ENCODE measurements at places on chromosomes 16 and 17. TPM values are rescaled to one million over a fixed set of nuclear protein-coding genes. Genes with fewer than 3 reads are reported as not detected.

The PIMREG gene
- total RNA-seq = 74.3 TPM

The KRTAP3-2 gene
- total RNA-seq = not detected

The CRYBA1 gene
- total RNA-seq = not detected

The SMCR8 gene
- total RNA-seq = 11.1 TPM

The SMPD3 gene
- total RNA-seq = not detected

The SLC6A2 gene
- total RNA-seq = not detected

The TSNAXIP1 gene
- total RNA-seq = 0.52 TPM

The KRT23 gene
- total RNA-seq = 17.1 TPM

The GPR179 gene
- total RNA-seq = not detected

The CA5A gene
- not detected for total RNA-seq

The PRR35 gene
- not detected for total RNA-seq

The RMI2 gene
- total RNA-seq = 26.2 TPM

The GPR142 gene
- total RNA-seq = not detected

The SLC13A2 gene
- not detected for total RNA-seq

The ADAMTS18 gene
- under 0.01 TPM for total RNA-seq

The GAST gene
- total RNA-seq = not detected

The TMEM238L gene
- not detected for total RNA-seq

The DNAH17 gene
- 0.72 TPM for total RNA-seq

The IFI35 gene
- 17.6 TPM for total RNA-seq

The LPO gene
- not detected for total RNA-seq

The NEUROD2 gene
- total RNA-seq = not detected

The MMP2 gene
- total RNA-seq = 5.6 TPM

Data from epithelial cell of proximal tubule (primary cell).